Fibroblast of the aortic adventitia (primary cell): ENCODE measurements at places on chromosomes 7 and 10.

DNA sequence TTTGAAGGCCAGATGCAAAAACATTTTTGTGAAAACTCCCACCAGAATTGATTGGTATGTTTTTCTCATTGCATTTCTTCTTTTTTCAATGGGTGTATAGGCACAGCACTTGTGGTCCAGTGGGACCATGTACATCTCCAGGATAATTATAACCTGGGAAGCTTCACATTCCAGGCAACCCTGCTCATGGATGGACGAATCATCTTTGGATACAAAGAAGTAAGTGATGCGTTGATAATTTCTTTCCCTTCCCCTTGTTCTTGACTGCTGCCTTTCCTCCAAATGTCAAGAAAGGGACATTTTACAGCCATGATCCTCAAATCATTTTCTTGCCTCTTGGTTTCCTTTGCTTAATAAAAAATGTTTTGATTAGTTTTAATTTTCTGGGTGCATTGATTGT is 331.5 kb downstream of the PLXDC2 start:
- DNase-seq = no peak

DNA sequence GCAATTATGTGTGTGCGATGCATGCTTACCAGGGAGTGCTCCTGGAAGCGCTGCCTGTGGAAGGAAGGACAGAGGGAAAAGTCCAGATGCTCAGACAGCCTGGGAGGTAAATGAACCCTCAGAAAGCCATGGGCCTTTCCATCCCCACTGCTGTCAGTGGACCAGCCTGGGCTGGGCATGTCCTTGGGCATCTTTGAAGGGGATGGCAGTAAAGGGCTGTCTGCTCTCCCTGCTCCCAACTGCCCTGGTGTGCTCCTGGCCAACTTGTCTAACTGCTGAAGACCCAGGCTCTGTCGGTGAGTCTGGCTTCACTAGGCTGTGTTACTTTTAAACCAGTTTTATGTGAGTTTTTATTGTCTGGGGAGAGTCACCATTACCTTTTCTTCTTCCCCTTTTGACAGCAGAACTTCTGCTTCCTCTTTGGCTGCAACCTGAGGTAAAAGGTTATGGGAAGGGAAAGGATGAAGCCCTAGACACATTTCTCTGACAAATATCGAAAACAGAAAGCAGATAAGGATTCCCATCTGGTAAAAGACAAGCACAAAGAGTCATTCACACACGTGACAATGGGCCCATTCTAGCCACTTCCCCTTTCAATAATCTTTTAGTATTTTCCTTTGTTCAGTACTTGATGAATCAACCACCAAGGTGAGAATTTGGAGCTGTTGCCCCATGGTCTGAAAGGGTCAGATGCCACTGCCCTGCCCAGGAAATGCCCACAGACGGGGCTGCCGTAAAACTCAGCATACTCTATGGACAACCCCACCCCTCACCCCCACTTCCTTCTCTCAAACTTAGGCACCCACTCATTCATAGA is 27.6 kb upstream of the PIK3AP1 start:
- no peak for DNase-seq

DNA sequence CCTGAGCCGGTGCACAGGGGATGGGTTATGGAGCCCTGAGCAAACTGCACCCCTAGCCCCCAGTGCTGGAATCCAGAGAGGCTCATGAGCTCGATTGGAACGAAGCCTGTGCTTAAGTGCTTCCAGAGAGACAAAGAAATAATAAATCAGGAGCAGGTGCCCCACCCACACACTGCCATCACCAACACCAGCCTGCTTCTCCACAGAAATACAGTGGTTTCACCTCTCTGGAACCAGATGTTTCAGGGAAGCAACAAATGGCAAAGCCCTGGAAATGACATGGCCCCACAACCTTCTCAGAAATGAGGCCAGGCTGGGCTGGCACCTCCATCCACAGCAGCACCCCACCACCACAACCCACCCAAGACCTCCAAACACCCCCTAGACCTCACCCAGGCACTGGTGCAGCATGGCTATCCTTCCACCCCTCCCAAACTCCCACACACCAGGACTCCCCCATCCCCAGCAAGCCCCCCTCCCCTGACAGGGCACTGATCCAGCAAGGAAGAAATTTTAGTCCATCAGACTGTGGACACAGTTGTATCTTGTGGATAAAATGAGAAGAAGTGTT is 4.1 kb upstream of the SLC18A3 start:
- DNase-seq = no peak

DNA sequence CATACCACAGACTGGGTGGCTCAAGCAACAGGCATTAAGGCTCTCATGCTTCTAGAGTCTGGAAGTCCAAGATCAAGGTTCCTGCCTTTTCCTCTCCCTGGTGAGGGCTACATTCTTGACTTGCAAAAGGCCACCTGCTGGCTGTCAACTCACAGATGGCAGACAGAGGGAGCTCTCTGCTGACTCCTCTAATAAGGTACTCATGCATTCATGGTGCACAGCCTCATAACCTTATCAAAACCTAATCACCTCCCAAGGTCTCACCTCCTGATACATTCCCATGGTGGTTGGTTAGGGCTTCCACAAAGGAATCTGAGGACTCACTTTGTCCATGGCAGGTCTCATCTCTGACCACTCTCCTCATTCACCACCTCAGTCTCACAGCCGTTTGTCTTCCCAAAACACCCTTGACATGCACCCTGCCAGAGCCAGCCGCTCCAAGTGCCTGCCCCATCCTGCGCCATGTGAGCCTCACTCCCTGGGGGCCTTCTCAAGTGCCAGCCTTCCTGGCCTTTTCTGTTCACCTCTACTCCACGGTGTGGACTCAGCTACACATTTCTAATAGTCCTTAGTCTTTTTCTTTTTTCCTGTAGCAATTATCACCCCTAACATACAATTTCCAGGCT is 400.3 kb upstream of the ADARB2 start:
- no peak for DNase-seq

- no peak for DNase-seq
Observed at GRCh38 chr10:131179361-131179760, 132.2 kb downstream of the TCERG1L start.

DNA sequence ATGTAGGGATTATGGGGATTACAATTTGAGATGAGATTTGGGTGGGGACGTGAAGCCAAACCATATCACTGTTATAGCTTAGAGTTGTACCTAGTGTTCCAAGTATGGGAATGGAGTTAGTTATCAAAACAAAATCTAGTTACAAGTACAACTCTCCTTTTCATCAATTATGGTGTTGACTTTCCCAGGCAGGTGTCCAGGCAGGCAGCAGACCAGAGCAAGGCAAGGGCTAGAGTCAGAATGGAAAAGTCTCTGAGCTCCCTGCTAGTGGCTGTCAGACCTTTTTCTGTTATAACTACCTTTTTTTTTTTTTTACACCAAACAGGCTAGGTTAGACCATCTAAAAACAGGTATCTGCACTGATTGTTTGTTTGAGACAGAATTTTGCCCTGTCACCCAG is 29.2 kb downstream of the PTER start:
- no peak for DNase-seq

- no peak for DNase-seq
Observed at GRCh38 chr10:111278266-111278665, 201.4 kb downstream of the ADRA2A start.

DNA sequence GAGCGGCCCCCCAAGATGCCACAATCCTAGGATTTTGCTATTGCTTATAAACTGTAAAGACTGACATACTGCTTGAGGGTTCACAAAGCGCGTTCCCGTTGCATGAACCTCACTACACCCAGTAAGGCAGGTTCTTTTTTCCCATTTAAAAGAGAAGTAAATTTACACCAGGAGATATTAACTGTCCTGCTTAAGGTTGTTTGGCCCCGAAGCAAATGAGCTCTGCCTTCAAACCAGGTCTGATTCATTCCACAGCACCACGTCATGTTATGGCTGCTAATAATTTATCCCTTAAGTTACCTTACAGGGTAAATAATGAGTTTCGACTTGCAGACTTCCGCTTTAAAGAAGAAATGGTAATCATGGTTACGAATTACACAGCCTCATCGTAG is 559 bp upstream of the FKBP14 start:
- no peak for DNase-seq

GRCh38 chr7:128137181-128137580 is 103.9 kb upstream of the LEP start:
- DNase-seq = peak; percentile 14

- DNase-seq = no peak
Observed at GRCh38 chr10:96986200-96986856, 154.2 kb downstream of the LCOR start.

- no peak for DNase-seq
Observed at GRCh38 chr7:91463330-91463729, 199.1 kb downstream of the FZD1 start.

DNA sequence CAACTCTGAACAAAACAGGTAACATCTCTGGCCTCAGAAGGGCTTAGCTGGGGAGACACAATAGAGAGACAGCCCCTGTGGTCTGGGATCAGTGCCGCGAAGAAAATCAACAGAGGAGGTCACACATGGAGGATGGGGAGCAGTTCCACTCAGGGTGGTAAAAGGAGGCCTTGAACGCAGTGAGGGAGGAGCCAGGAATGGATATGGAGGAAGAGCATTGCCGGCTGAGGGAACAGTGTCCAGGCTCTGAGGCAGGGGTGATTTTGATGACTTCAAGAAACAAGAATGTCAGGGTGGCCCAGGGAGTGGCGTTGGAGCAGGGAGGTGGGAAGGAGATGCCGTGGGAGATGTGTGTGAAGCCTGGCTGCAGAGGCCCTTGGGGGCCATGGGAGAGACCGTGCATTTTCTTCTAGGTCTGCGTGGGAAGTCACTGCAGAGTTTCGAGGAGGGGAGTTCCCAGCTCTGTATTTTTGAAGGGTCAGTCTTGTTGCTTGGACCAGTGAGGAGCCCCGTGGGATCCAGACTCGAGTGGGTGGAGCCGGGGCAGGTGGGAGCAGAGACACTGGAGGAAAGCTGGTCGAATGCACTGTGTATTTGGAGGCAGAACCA is 35.7 kb upstream of the SH2D4B start:
- no peak for DNase-seq

- DNase-seq = no peak
Observed at GRCh38 chr7:30908681-30909080, 3.0 kb upstream of the AQP1 start.

- no peak for DNase-seq
Observed at GRCh38 chr7:2008936-2009540, 223.7 kb downstream of the MAD1L1 start.

DNA sequence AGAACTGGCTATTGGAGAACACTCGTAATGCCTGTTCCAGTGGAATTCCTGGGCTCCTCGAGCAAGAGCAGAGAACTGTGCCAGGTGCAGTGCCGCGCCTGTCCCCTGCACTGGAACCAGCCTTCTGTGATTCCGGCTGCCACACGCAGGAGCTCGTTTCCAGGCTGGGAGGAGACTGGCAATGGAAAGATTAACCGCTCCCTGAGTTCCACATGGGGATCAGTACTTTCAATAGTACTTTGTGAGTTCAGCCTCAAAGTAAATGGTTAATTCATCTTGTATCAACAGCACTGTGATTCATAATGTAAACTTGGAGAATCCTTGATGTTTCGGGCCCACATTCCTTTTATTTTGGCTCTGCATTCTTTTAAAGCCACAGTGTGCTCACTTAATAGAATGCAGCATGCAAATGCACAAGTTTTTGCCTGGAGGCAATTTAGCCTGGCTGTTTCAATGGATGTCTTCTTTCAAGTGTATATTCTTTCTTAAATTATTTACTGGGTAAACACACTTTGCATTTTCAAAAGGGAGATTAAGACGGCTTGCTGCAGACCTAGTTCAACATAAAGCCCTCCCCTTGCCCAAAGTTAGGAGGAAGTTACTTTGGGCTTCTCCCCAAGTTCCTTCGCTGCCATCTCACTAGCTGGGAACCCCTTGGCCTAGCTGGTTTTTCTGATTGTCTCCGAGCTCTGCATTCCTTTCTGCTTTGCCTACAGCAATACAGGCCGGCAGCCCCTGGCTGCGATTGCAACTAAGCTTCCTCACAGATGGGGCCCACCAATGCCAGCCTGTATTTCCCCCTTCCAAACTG is 138.1 kb upstream of the TCF7L2 start:
- peak; percentile 95 for DNase-seq

DNA sequence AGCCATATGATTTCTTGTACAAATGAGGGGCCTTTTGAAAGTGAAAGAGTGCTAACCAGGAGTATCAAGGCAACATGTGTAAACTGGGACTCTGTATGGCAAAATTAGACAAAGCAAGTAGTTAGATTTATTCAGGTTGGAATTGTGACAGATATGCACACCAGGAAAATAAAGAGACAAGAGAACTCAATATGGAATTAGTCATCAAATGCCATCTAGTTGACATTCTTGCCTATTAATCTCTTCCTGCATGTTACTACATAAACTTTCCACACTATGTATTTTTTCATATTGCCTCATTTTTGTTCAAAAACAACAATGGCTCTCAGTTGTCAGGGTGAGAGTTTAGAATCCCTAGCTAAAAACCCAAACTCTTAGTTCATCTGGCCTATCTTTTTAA is 799.0 kb downstream of the NRG3 start:
- no peak for DNase-seq

- peak; percentile 73 for DNase-seq
Observed at GRCh38 chr7:55441774-55442522, 76.8 kb downstream of the LANCL2 start.

- DNase-seq = no peak
Observed at GRCh38 chr7:106604303-106604924, 56.5 kb downstream of the CCDC71L start.

DNA sequence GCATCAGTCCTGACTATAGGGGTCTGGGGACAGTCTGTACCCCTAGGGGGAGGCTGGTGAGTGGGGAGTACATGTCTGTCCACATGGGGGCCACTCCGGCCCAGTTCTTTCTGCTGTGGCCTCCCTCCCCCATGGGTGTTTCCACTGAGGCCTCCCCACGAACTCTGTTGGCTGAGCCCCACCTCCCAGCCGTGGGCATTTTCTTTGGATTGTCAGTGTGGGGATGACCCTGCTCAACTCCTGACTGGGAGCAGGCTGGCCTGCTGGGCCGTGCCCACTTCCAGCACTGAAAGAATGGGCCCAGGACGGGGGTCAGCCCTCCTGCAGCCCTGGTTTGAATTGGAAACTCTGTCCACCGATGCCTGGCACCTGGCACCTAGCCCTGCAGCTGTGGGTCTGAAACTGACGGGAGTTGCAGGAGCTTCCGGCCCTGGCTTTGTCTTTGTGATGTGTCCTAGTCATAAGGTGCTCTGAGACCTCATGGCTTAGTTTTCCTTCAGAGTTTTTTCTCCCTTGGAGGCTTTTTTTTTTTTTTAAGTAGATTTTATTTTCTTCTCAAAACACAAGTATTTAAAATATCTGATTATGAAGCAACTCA is 46.5 kb downstream of the LHPP start:
- no peak for DNase-seq

- DNase-seq = no peak
Observed at GRCh38 chr10:71092812-71093401, 119.5 kb upstream of the UNC5B start.
